ENCODE measurements at places on chromosomes 1 and 21. TPM values are rescaled to one million over a fixed set of nuclear protein-coding genes. Genes with fewer than 3 reads are reported as not detected.
A peak's percentile ranks its signal among the peaks of the same experiment; 100 is the strongest.

AADACL4 gene
- total RNA-seq = not detected

PPFIA4 gene
- total RNA-seq = 0.25 TPM

RHD gene
- total RNA-seq = not detected

GPATCH2 gene
- total RNA-seq = 15.7 TPM

HSD3B2 gene
- not detected for total RNA-seq

TP53BP2 gene
- 16.8 TPM for total RNA-seq

GRCh38 chr1:21764615-21765423 lies 18.1 kb downstream of the USP48 start:
- DNase-seq = peak; percentile 83

DNA sequence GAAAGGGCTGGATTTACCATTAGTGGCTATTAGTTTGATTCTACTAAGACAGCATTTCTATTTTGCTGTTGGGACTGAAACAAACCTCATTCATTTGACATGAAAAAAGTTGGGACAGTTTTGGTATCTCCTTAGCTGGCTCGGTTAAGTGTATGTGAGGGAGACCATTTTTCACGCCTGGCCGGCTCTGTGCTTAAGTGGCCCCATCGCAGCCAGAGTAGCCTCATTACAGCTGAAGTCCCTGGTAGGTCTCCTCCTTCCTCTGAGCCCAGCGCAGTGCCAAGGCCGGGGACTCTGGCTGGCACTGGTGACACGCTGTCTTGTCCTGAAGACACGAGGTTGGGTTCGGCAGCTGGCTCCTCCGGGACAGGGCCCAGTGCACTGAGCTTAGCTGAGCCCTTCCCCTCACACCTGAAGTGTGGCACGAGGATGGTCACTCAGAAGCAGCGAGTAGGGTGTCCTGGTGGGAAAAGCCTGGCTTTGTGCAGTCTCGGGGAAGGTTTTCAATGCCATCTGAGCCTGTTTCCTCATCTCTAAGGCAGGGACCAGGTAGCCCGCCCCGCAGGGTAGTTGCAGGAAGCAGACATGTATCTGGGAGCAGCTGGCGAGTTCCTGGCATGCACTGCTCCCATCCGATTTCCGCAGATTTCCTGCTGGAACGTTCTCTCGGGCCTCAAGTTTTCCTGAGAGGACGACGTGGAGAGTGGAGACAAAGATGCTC lies 196.5 kb downstream of the DYRK1A start:
- no peak for DNase-seq

- no peak for DNase-seq
Observed at GRCh38 chr1:211353562-211354212, 27.1 kb downstream of the TRAF5 start.
